CD14-positive monocyte (primary cell): ENCODE measurements at places on chromosomes 2 and 18. TPM values are rescaled to one million over a fixed set of nuclear protein-coding genes. Genes with fewer than 3 reads are reported as not detected.

- DNase-seq, result no peak
These were observed 95.7 kb downstream of the B3GNT2 start for GRCh38 chr2:62291517-62292137.

The TRIM43 gene
- polyA plus RNA-seq, result not detected in 2 replicates

The ZSWIM2 gene
- polyA plus RNA-seq, result 0.47 TPM

DNA sequence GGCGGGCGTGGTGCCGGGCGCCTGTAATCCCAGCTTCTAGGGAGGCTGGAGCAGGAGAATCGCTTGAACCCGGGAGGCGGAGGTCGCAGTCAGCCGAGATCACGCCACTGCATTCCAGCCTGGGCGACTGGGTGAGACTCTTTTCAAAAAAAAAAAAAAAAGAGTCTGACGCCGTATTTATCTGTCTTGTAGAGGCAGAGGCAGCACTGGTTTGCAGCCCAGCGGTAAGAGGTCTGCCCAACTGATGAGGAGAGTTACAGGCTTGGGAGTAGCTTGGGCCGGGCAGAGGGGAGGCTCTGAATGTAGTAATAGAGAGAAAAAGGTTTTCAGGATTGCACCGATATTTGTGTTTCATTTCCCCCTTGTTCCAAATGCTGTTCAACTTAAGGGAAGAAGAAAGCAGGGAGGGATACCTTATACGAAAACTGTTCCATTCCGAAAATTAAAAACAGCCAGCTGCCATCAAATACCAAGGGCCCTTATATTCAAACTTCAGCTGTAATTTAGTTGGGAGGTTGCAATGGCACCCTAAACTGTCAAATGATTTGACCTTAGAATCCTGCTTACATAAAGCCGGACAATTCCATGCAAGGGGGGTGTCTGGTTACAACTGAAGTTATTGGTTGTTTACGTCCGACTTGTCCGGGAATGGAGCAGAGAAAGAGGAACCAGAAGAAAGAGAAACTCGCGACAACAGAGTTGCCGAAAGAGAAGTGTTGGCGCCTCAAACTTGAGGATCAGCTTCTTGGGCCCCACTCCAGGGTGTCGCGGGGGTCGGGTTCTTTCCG lies 9.2 kb upstream of the SP9 start:
- no peak for DNase-seq

DNA sequence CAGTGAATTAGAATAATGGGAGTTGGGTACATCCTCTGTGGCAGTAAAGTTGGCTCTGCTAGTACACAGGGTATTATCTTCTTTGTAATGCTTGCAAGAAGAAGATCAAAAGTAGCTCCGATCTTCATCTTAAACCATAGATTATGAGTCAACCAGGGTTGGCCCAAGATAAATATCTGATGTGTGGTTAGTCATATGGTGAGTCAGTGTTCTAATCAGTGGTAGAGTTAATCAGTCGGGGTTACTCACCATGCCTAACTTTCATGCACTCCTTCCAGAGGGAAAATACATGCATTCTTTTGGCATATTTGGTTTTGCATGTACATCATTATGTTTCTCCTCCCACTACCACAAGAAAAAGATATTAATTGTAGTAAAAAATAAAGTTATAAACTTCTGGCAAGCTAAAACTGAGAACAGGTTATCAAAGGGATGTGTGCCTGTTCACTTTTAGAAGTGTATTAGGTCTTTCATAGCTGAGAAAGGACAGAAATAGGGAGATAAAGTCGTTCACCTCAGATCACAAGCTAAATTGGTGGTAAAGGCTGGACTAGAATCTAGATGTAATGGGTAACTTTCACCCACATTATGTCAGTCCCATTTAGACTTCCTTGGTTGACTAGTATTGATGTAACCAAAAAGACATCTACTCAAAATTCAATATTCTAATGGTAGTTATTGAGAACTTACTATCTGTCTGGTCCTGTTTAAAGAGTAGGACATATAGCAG lies 684.4 kb downstream of the IRS1 start:
- peak; percentile 64 for DNase-seq
